C1 segment of cervical spinal cord (tissue), 14 donors: ENCODE measurements at places on chromosomes 6 and 20.

- peak; percentile 42 for DNase-seq
Observed at GRCh38 chr6:88380083-88380482, 213.9 kb upstream of the CNR1 start.

DNA sequence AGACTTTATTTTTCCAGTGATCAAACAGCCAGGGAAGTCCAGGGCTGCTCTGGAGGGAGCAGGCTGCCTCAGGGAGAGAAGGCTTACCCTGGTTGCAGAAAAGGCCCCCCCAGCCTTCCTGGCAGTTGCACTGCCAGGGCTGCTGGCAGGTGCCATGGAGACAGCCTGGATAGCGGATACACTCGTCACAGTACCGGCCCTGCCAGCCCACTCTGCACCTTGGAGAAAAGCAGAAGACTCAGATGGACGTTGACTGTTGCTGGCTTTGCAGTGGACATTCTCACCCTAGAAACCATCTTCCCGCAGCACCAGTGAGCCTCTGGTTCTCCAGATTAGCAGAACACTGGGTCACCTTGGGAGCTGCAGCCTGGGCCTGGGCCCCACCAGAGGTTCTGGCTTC lies 5.4 kb downstream of the DLL1 start:
- no peak for DNase-seq

- no peak for DNase-seq
Observed at GRCh38 chr6:32967151-32968091, 973 bp upstream of the BRD2 start.

GRCh38 chr6:9131616-9132015 lies 696.3 kb upstream of the SLC35B3 start:
- DNase-seq, result no peak

DNA sequence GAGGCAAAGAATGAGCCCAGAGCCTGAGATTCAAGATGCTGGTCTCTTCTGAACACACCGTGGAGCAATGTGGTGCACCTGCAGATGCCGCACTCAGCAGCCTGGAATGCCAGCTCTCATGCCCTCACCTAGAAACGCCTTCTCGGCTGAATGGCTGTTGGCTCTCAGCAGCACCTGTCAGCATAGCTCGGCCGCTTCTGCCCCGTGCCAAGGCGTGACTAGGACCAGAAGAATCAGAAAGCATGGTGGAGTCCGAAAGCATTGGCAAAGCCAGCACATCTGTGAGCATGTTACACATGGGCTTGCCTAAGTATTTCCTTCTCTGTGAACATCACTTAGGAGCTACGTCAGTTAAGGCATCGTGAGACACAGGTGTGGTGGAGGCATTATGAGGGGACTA lies 140.8 kb downstream of the MAP3K4 start:
- no peak for DNase-seq

GRCh38 chr6:152091851-152092341 lies 284.4 kb downstream of the ESR1 start:
- no peak for DNase-seq

DNA sequence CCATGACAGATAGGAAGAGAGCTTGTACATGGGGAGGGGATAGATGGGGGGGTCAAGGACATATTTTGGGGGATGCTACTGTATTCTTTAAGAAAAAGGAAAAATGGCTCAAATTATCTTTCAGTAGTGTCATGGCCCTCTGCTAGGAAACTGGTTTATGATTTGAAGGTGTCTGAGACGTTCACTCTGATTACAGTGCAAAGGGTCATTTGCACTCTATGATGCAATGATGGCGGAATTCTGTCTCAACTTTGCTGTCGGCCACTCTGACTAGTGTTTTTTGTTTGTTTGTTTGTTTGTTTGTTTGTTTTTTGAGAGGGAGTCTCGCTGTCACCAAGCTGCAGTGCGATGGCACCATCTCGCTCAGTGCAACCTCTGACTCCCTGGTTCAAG lies 180.0 kb downstream of the SOX4 start:
- no peak for DNase-seq

DNA sequence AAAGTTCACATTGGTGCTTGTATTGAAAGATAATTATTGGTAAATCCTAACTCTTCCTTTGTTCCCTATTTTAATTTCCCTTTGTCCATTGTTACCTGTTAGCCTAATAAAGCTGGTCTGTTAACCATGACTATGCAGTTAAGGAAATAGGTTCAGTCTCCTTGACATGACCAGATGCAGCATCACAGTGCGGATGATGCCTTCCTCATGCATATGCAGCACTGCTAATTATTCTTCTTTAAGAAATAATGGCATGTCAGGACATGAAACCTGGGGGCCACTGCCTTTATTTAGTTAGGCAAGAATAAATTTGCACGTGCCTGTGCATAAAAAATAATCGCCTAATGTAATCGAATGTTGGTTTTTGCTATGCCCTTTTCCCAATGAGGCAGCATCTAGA lies 16.5 kb downstream of the PBOV1 start:
- DNase-seq, result no peak

- DNase-seq, result no peak
Observed at GRCh38 chr6:37866590-37867507, 47.3 kb downstream of the ZFAND3 start.

- no peak for DNase-seq
Observed at GRCh38 chr6:52505726-52506409, 71.0 kb downstream of the TRAM2 start.

GRCh38 chr20:62834967-62835730 lies 18.3 kb downstream of the COL9A3 start:
- no peak for DNase-seq

DNA sequence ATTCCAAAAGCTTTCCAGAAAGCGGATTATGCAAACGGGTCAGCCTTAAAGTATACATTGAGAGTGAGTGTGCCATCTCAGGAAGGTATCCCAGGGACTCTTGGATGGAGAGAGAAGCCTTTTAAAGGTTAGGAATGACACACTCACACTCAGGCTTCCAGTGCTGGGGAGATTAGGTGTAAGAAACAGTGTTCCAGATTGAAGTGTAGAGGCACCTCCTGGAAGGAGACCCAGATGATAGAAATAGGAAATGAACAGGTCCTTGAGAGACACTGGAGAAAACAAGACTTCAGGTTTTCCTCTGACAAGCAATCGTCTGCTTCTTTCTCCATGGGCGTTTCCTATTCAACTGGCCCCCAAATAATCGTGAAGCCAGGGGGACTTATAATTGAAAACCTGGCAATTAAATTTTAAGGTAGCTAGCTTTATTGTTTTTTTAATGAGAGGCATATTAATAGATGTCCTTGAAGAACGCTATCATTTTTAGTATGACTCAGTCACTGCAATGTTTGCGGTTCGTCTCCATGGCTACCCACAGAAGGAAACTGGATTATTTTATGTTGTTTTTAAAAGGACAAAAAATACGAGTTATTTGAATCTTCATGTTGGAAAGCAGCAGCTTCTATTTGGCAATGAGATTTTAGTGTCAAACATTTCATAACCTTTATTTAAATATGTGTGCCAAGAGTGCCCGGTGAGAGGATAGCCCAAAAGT lies 85.3 kb downstream of the TRMT6 start:
- no peak for DNase-seq

GRCh38 chr6:36079601-36080000 lies 50.7 kb upstream of the MAPK13 start:
- no peak for DNase-seq

GRCh38 chr20:37566590-37567330 lies 39.1 kb upstream of the BLCAP start:
- no peak for DNase-seq
